ENCODE measurements at places on chromosomes 11 and 22. TPM values are rescaled to one million over a fixed set of nuclear protein-coding genes. Genes with fewer than 3 reads are reported as not detected.
A peak's percentile ranks its signal among the peaks of the same experiment; 100 is the strongest.

DNA sequence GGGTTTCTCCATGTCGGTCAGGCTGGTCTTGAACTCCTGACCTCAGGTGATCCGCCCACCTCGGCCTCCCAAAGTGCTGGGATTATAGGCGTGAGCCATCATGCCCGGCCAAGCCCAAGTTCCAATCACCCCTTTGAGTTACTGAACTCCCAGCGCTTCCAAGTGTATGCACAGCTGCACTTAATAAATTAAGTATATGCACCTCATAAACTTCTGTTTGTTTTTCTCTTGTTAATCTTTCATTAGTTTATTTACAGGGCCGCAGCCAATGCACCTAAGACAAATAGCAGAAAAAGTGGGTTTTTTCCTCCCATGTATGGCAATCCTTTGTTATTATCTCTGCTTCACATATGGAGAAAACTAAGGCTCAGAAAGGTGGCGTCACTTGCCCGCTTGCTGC, 21.3 kb downstream of the SYN3 start:
- no peaks in the 10 kb centered on the region for H3K36me3 ChIP-seq
- no peak overlapping the region for H3K27ac ChIP-seq
- H3K27me3 ChIP-seq, result no peaks in the 10 kb centered on the region
- no peaks in the 10 kb centered on the region for H3K4me1 ChIP-seq
- DNase-seq, result peak; percentile 46

- H3K36me3 ChIP-seq, result no peaks in the 10 kb centered on the region
- no peaks in the 10 kb centered on the region for H3K27me3 ChIP-seq
- DNase-seq, result peak; percentile 95
- peak within 1 kb of the TSS; percentile 91 for H3K4me3 ChIP-seq
- H3K27ac ChIP-seq, result peak within 1 kb of the TSS; percentile 61
Measured at GRCh38 chr11:110429731-110430266, at the start of gene FDX1. FDX1 (plus strand) TSS chr11:110429948; CDS start chr11:110430121, 173 bp downstream.

- no peak overlapping the region for H3K27ac ChIP-seq
- no peak for DNase-seq
- H3K36me3 ChIP-seq, result peaks cover 9% of the 10 kb centered on the region
- H3K4me3 ChIP-seq, result no peak overlapping the region
Measured at GRCh38 chr11:227824-228379, 8.2 kb downstream of the SIRT3 start.

- H3K36me3 ChIP-seq, result no peaks in the 10 kb centered on the region
- DNase-seq, result no peak
- no peaks in the 10 kb centered on the region for H3K4me1 ChIP-seq
- H3K4me3 ChIP-seq, result no peak overlapping the region
- H3K27me3 ChIP-seq, result no peaks in the 10 kb centered on the region
- no peak overlapping the region for H3K27ac ChIP-seq
Measured at GRCh38 chr22:47180796-47181195, 418.3 kb downstream of the TBC1D22A start.

- no peaks in the 10 kb centered on the region for H3K36me3 ChIP-seq
- H3K27ac ChIP-seq, result no peak overlapping the region
- H3K4me1 ChIP-seq, result no peaks in the 10 kb centered on the region
- H3K4me3 ChIP-seq, result no peak overlapping the region
- H3K27me3 ChIP-seq, result peaks cover 4% of the 10 kb centered on the region
Measured at GRCh38 chr22:49480896-49481658, 346.6 kb downstream of the BRD1 start.

GRCh38 chr11:3124821-3125220, 40.3 kb downstream of the OSBPL5 start:
- no peaks in the 10 kb centered on the region for H3K27me3 ChIP-seq
- no peak overlapping the region for H3K27ac ChIP-seq
- H3K4me1 ChIP-seq, result no peaks in the 10 kb centered on the region
- H3K4me3 ChIP-seq, result no peak overlapping the region
- H3K36me3 ChIP-seq, result no peaks in the 10 kb centered on the region
- DNase-seq, result peak; percentile 23

DNA sequence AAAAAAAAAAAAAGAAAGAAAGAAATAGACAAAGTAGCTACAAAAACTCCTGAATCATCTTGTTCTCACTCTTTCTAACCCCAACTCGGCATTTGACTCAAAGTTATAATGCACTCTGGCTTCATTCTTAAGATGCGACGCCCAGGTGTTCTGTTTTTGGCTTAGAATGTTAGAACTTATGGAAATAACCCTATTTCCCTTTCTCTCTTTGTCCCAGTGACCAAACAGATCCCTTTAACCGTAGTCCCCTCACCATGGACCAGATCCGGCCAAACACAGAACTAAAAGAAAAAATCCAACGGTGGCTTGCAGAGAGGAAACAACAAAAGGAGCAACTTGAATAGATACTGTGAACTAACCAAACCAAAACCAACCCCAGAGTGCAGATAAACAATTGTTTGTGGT, 5.3 kb upstream of the ATP5MG start:
- DNase-seq, result no peak
- no peaks in the 10 kb centered on the region for H3K27me3 ChIP-seq
- peaks cover 4% of the 10 kb centered on the region for H3K4me1 ChIP-seq

GRCh38 chr22:28148816-28149465, 229.9 kb upstream of the PITPNB start:
- no peaks in the 10 kb centered on the region for H3K27me3 ChIP-seq
- H3K36me3 ChIP-seq, result no peaks in the 10 kb centered on the region
- no peak overlapping the region for H3K4me3 ChIP-seq

- DNase-seq, result no peak
- no peak overlapping the region for H3K27ac ChIP-seq
- H3K4me1 ChIP-seq, result peaks cover 3% of the 10 kb centered on the region
Measured at GRCh38 chr22:27571463-27572277, 229.9 kb downstream of the MN1 start.

GRCh38 chr22:42236848-42237247, 33.6 kb downstream of the TCF20 start:
- H3K27ac ChIP-seq, result no peak overlapping the region
- DNase-seq, result no peak
- H3K4me1 ChIP-seq, result peaks cover 2% of the 10 kb centered on the region
- no peaks in the 10 kb centered on the region for H3K27me3 ChIP-seq
- no peaks in the 10 kb centered on the region for H3K36me3 ChIP-seq
- H3K4me3 ChIP-seq, result no peak overlapping the region

DNA sequence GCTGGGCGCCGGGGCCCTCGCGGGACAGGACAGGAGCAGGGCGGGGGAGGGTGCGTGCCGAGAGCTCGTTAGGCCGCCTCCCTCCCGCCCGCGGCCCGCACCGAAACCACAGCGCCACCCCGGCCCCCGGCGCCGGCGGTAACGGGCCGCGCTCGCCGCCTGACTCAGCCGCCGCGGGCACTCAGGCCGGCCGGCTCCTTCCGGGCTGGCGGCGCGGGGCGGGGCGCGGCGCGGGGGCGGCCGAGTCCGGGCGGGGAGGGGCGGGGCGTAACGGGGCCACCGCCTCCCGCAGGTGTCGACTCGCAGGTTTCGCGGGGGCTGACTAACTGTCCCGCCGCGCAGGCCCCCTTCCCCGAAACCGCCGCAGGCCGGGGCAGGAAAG, at the start of gene AP5B1:
Gene AP5B1 (minus strand): TSS at position 207 of the 382 bp plus-strand sequence. CDS start 385 bp downstream, outside the sequence.
- H3K4me1 ChIP-seq, result peaks cover 18% of the 10 kb centered on the region
- peak within 1 kb of the TSS; percentile 94 for H3K27ac ChIP-seq
- no peaks in the 10 kb centered on the region for H3K27me3 ChIP-seq
- H3K4me3 ChIP-seq, result peak within 1 kb of the TSS; percentile 83
- DNase-seq, result peak; percentile 60
- H3K36me3 ChIP-seq, result peaks cover 2% of the 10 kb centered on the region

DNA sequence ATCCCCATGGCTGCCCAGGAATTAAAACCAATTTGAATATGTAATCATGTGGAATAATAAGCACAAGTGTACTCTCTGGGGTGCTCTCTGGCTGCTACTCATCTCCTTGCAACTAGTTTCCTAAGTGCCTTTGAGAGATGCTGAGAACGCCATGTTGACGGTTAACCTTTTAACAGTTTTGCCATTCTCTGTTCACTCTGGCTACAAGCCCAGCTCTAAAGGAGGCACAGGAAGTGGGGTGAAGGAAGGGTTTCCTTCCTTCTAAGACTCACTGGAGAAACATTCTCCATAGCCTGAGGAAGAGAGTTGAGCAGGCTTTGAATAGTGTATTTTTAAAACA, 122.0 kb upstream of the ZC3H12C start:
- H3K4me3 ChIP-seq, result no peak overlapping the region
- no peak overlapping the region for H3K27ac ChIP-seq
- peaks cover 3% of the 10 kb centered on the region for H3K4me1 ChIP-seq

GRCh38 chr11:14702760-14703159, 59.2 kb downstream of the PDE3B start:
- no peaks in the 10 kb centered on the region for H3K36me3 ChIP-seq
- no peak overlapping the region for H3K4me3 ChIP-seq
- DNase-seq, result no peak
- no peaks in the 10 kb centered on the region for H3K4me1 ChIP-seq

- H3K4me1 ChIP-seq, result no peaks in the 10 kb centered on the region
- no peak overlapping the region for H3K27ac ChIP-seq
- DNase-seq, result no peak
- no peak overlapping the region for H3K4me3 ChIP-seq
- H3K27me3 ChIP-seq, result no peaks in the 10 kb centered on the region
- H3K36me3 ChIP-seq, result no peaks in the 10 kb centered on the region
Measured at GRCh38 chr11:19954899-19955298, 205.4 kb downstream of the DBX1 start.

- H3K4me3 ChIP-seq, result no peak overlapping the region
- H3K36me3 ChIP-seq, result no peaks in the 10 kb centered on the region
- H3K4me1 ChIP-seq, result no peaks in the 10 kb centered on the region
Measured at GRCh38 chr11:2158296-2158737, 2.7 kb downstream of the INS start.

- DNase-seq, result no peak
- no peaks in the 10 kb centered on the region for H3K4me1 ChIP-seq
- no peaks in the 10 kb centered on the region for H3K27me3 ChIP-seq
- no peaks in the 10 kb centered on the region for H3K36me3 ChIP-seq
- no peak overlapping the region for H3K4me3 ChIP-seq
- no peak overlapping the region for H3K27ac ChIP-seq
Measured at GRCh38 chr11:38503876-38504275, 1905.8 kb upstream of the RAG2 start.

DNA sequence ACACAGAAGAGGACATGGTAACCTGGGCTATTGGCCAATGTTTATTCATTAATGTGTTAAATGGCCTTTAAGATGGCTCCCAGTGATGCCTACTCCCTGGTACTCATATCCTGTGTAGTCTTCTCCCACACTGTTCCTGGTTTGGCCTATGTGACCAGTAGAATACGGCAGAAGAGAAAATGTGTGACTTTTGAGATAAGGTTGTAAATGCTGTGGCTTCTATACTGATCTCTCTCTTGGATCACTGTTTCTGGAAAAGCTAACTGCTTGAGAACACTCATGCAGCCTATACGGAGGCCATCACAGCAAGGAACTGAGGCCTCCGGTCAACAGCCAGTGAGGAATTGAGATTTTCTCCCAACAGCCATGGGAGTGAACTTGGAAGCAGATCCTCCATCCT, 24.1 kb downstream of the MAML2 start:
- no peak overlapping the region for H3K27ac ChIP-seq
- DNase-seq, result no peak
- H3K36me3 ChIP-seq, result no peaks in the 10 kb centered on the region
- H3K27me3 ChIP-seq, result no peaks in the 10 kb centered on the region
- no peak overlapping the region for H3K4me3 ChIP-seq

DNA sequence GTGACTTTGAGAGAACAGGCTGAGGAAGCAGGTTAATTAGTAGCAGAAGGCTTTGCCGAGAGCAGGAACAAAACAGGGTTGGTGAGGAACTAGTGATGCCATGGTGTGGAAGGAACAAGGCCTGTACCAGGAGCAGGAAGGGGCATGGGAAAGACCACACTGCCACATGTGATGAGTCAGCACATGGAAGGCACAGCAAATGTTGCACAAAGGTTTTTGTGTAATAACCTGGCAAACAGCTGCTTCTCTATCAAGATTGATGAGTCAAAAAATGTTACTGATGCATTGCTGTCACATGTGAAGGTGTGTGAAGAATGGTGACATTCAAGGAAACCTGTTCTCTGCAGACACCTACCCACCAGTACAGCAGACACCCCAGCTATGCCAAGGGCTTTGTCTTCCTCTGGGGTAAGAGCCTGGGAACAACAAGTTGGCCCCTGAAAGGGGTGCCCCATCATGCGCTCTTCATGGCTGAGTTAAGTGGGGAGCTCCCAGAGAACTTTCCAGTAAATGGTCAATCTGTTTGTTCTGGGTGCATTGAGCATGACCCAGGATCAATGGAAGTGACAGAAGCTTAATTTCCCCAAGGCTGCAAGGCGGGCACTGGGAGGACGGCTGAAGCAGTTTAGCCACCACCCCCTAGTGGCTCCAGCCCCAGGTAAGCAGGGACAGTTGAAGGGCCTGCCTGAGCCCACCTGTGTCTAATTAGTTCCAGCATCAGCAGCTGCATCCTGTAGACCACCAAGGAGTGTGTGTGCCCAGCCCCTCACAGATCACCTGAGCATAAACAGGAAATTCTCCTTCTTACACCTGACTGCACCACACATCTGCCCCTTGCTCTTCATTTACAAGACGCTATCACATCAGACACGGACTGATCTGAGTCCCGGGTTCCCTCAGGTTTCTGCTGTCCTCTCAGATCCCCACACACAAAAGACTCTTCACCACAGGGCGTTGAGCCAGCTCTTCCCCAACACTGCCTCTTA, 47.6 kb downstream of the GGTLC2 start:
- DNase-seq, result no peak
- peaks cover 31% of the 10 kb centered on the region for H3K4me1 ChIP-seq
- no peaks in the 10 kb centered on the region for H3K36me3 ChIP-seq
- no peaks in the 10 kb centered on the region for H3K27me3 ChIP-seq

DNA sequence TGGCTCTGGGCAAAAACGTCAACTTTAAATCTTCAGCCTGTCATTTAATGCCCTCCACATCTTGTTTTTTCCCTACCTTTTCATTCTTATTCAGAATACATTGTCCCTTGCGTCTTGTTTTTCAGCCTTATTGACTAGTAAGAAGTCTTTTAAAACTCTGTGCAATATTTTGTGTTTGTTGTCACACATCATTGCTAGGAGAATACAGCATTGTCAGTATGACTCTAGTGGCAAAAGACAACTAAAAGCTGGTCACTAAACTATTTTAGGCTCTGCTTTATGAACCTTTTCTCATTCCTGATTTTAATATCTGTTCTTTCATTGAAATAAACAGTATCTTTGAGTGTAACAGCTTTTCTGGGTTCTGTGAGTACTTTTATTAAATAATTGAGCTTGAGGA, 447.8 kb upstream of the CCDC179 start:
- H3K36me3 ChIP-seq, result no peaks in the 10 kb centered on the region
- no peak overlapping the region for H3K4me3 ChIP-seq
- no peak for DNase-seq
- H3K4me1 ChIP-seq, result no peaks in the 10 kb centered on the region
- no peaks in the 10 kb centered on the region for H3K27me3 ChIP-seq

The MFRP gene
- not detected for polyA plus RNA-seq

The SLC5A12 gene
- 227 TPM for polyA plus RNA-seq

The MCHR1 gene
- polyA plus RNA-seq, result not detected

The APOBEC3B gene
- 1.0 TPM for polyA plus RNA-seq

The OR52H1 gene
- polyA plus RNA-seq, result not detected

The NXPE1 gene
- not detected for polyA plus RNA-seq

The ELFN2 gene
- polyA plus RNA-seq, result 0.19 TPM

The KRTAP5-8 gene
- 1.8 TPM for polyA plus RNA-seq
